ENCODE measurements at places on chromosomes 12 and 14. TPM values are rescaled to one million over a fixed set of nuclear protein-coding genes. Genes with fewer than 3 reads are reported as not detected.

TEX52 gene
- not detected for total RNA-seq

DNA sequence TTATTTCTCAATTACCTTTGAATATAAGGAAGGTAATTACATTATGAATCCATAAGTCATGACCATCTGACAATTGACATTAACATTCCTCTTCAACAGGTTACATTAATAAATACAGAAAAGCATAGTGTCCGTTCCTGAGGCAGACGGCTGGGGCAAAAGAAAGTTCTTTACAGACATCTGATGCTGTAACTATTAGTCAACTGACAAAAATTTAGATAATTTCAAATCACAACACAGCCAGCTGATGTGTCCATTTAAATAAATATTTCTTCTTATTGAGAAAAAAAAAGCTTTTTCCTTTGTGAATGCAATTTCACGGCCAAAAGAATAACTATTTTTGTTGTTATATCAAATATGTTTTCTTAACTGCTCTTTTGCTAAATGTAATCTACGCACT lies 9.2 kb upstream of the PYROXD1 start:
- DNase-seq = peak; percentile 28

DNA sequence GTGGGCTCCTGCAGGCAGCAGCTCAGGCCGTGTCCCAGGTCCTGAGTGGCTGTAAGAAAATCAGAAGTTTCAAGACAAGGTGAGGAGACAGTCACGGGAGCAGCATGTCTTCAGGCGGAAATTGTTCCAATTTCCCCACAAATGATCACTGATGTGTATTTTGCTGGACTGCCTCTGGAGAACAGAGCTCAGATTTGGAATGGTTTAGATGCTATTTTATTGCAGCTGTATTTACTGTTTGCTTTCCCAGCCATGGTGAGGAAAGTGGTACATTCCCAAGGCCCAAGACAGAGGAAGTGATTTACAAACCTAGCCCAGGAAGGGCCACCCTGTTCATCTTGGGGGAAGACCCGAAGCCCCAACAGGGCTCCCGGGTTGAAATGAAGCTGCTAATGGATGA lies 195.6 kb downstream of the CHST11 start:
- DNase-seq = no peak

DNA sequence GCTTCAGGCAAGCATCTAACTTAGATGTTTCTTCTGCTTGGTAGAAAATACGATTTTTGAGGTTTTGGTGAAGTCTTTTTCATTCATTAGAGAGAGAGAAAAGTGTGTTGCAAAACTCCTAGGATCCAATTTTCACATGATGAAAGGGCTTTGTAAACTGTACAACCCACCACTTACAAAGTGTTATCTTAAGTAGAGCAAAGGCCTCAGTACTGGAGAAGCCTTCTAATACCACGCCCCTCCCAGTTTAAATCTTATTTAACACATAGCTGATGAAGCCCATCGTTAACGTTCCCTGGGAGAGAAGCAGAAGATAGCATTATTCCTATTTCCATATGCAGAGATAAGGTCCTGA lies 869 bp downstream of the APOLD1 start:
- DNase-seq = no peak

- DNase-seq = no peak
Observed at GRCh38 chr12:86735072-86735471, 478.9 kb upstream of the MGAT4C start.

MYH6 gene
- not detected for total RNA-seq

- no peak for DNase-seq
Observed at GRCh38 chr12:53974084-53975063, at the start of gene HOTAIR. HOTAIR (minus strand) TSS chr12:53974954.

GRCh38 chr12:22766911-22767420 lies 142.0 kb downstream of the ETNK1 start:
- no peak for DNase-seq

PTPN6 gene
- not detected for total RNA-seq

ARG2 gene
- total RNA-seq = 0.74 TPM

GRCh38 chr14:32378284-32378683 lies 49.2 kb downstream of the AKAP6 start:
- DNase-seq = no peak

DNA sequence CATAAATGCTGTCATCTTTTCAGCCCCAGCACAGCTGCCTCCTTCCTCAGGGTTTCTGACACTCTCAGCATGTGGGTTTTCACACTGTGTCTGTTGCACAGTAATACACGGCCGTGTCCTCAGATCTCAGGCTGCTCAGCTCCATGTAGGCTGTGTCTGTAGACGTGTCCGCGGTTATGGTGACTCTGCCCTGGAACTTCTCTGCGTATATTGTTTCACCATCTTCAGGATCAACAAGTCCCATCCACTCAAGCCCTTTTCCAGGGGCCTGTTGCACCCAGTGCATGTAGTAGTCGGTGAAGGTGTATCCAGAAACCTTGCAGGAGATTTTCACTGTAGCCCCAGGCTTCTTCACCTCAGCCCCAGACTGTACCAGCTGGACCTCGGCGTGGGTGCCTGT lies 1210.6 kb downstream of the TMEM121 start:
- no peak for DNase-seq

- DNase-seq = no peak
Observed at GRCh38 chr12:52627395-52628110, 9.2 kb upstream of the KRT73 start.

Measured in fibroblast of the aortic adventitia (primary cell).